ENCODE measurements at places on chromosomes 5 and 9. TPM values are rescaled to one million over a fixed set of nuclear protein-coding genes. Genes with fewer than 3 reads are reported as not detected.

The SHOC1 gene
- under 0.01 TPM for total RNA-seq

The SLC6A18 gene
- not detected for total RNA-seq

The ZER1 gene
- 17.3 TPM for total RNA-seq

The SV2C gene
- not detected for total RNA-seq

The FSTL4 gene
- total RNA-seq: under 0.01 TPM

GRCh38 chr5:88952996-88953643, 70.1 kb upstream of the MEF2C start:
- DNase-seq: no peak

- no peak for DNase-seq
These were observed 6.9 kb upstream of the NIPSNAP3A start for GRCh38 chr9:104740621-104741020.

DNA sequence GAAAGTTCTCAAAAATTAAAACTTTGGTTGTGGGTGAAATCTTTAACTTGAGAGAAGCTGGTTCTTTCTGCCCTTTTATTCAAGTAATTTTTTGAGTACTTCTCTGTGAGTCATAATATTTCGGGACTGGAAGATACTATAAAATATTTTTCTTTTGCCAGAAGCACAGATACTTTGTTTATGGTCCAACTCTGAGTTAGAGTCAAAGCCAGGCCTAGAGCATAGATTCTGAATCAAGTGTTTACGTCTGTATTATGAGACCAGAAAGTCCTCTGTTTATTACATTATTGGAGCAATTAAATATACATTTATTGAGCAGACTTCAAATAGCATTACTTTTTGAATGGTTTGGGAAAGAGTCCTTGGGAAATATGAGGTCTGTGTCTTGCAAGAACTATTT, 187.9 kb downstream of the FER start:
- no peak for DNase-seq

GRCh38 chr9:112380825-112381221, 915 bp downstream of the HSDL2 start:
- DNase-seq: peak; percentile 27

GRCh38 chr9:132857616-132858342, 20.3 kb downstream of the AK8 start:
- DNase-seq: no peak

DNA sequence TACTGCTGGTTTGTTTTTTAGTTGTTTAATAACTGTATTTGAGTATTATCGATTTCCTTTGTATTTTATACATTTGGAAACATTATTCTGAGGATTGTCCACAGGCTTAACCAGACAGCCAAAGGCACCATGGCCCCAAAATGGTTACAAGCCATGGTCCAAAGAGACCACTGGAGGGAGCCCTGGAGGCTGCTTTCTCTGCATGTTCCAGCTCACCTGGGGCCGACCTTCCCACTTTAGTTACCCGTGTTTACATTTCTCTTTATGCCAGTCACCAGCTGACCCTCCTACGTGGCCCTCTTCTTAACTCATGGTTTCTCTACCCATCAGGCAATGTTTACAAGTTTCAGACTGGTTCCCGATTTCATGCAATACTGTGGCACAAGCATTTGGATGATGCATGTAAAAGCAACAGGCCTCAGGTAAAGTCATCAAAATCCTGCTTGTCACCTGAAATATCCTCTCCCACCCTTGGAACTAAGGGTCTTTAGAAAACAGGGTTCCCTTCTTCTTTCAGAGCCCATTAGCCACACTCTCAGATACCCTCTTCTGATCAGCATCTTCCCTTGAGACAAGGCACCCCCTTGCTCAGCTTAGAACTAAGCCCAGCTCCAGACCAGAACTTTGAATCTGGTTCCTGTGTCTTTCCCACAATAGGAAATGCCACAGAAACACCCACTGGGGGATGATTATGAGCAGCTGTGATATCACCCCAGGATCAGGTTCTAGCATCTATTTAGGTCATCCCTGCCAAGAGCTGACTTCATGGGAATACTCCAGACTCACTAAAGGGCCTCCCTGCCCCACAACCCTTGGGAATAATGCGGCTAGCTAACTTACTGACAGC, 49.9 kb upstream of the GARNL3 start:
- peak; percentile 47 for DNase-seq

DNA sequence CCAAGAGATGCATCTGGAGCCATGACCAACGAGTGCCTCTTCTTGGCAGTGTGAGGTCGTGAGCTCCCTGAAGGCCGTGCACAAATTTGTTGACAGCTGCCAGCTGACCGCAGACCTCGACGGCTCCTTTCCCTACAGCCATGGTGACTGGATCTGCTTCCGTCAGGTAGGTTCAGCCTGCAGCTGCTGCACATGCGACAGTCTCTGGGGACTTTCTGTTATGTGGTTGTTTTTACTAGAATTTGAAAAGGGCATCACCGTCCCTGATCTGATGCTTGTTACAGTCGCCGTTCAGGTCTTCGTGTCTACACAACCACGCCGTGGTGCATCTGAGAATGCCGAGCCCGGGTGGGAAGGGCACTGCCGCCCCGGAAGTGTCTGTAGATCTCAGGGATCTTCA, 36.5 kb upstream of the LRRC14B start:
- no peak for DNase-seq

DNA sequence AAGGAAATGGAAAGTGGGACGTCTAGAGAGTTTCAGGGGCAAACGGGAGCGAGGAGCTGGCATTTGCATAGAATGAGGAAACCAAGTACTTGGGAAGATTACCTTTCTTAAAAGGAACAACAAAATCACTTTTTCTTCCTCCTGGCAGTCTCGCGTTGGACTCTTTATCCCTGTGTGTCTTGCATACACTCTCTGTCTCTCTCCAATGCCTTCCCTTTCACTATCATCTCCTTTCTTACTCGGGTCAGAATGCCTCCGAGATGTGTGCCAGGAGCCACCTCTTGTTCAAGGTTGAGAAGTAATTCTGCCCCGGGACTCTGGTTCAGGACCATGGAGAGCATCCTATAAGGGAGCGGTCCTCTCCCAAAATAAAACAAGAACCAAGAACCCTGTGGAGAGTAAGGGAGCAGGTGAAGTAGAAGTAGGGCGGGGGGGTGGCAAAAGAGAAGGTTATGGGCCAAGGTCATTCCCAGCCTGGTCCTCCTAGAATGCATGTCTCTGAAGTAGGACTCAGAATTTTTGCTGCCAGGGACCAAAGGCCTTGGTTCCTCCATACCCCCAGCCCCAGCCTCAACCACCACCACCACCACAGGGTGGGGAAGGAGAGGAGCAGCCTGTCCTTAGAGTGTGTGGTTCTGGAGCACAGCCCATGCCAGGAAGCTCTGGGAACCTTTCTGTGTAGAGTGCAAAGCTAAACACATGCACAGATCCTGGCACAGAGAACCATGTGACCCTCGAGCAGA, 72.1 kb upstream of the ARAP3 start:
- peak; percentile 52 for DNase-seq

DNA sequence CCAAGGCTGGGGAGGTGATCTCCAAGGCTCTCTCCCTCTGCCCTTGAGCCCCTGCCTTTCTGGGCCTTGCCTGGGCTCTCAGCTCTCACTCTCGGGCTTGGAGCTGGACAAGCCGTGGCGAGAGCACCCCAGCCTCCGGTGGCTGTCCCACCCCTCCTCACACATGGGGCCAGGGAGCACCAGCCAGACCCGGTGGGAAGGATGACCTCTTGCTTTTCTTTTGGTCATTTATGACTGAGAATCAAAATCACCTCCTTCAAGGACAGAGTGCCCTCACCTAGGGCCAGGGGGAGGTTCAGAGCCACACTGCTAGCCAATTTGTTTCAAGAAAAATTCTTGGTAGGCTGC, 14.1 kb downstream of the TCF7 start:
- no peak for DNase-seq

Measured in fibroblast of villous mesenchyme (primary cell).